ENCODE measurements at places on chromosomes 7 and 10. TPM values are rescaled to one million over a fixed set of nuclear protein-coding genes. Genes with fewer than 3 reads are reported as not detected.

SPDYE9 gene
- not detected for total RNA-seq

ZC3HAV1 gene
- 30.5 TPM for total RNA-seq

PHKG1 gene
- total RNA-seq: 0.30 TPM

DNA sequence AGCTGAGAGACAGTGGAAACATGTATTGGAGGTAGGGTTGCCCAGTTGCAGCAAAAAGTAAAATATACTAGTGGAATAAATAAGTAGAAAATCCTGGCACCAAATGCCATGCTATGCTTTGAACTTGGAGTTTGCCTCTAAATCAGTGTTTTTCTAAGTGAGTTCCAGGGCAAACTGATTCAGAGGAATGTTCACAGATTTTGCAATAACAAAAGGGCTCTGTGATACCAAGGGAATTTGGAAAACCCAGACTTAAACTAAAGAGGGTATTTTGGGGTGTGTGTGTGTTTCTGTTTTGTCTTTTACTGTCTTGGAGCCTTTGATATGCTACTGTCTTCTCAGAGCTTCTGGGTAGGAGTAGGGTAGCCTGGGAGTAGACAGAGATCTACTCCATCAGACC lies 39.9 kb downstream of the SLC26A4 start:
- no peak for DNase-seq

DNA sequence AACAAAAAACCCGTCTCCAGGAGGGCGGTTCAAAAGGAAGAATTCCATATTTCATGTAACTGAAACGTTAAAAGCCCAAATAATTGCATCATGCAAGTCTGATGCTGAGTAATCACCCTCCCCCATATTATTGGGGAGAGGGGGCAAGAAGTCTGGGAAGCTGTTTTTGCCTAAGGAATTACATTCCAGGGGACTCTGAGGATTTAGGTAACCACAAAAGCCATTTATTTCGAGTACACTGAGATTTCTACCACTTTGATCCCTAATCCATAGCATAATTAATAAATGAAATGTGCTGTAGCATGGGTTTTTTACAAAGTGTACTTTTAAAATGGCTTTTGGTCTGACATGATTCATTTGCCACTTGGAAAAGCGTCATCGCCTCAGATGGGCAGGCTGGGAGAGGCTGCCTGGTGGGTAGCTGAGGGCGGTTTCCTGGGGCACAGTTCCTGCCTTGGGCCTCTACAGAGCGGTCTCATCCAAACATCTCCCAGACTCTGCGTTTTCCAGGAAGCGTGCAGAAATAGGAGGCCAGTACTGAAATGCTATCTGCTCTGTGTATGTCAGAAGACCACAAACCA lies 106.5 kb downstream of the TCF7L2 start:
- no peak for DNase-seq

Measured in upper lobe of left lung (tissue), 6 donors.